Neural crest cell (in vitro differentiated cells): ENCODE measurements at places on chromosomes 1 and 21.

GRCh38 chr1:76669624-76670315 lies 197.5 kb upstream of the ST6GALNAC5 start:
- no peak for DNase-seq

GRCh38 chr1:160741612-160742348 lies 2.7 kb downstream of the SLAMF7 start:
- DNase-seq, result no peak

- DNase-seq, result no peak
These were observed 1.9 kb upstream of the TPM3 start for GRCh38 chr1:154193821-154194220.

DNA sequence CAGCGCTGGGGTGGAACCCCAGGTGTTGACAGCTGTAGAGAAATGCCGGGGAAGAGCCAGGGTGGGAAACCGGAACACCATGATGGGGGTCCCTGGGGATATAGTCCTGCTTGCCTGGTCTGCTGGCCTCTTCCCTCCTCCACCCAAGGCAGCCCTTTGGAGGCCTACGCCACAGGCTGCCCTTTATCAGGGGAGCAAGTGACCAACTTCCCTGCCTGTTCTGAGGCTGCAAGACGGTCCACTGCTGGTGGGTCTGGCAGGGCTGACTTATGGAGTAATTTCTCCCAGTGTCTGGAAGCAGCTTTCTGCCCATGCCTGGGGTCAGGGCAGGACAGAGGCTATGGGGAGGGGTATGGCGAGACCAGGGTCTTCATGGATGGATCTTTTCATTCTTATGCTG lies 50.8 kb upstream of the EDN2 start:
- no peak for DNase-seq

DNA sequence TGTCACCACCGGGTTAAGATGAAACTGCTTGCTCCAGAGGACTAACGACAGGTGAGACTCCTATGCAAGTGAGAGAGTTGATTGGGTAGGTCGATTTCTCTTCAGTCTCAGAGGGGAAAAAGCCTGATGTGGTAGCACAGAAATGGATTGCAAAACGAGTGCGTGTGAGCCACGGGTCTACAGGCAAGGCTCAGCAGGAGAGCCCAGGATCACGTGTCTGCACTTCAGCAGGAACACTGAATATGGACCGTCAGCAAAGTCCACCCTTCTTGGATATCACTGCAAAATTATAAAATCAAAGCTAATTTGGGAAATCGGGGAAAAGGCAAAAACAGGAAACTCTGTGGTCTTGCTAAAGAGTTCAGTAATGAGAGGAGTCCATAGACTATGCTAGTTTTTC lies 107.7 kb upstream of the ZNF648 start:
- no peak for DNase-seq

- no peak for DNase-seq
These were observed 103.8 kb downstream of the ADSS2 start for GRCh38 chr1:244347942-244348341.

DNA sequence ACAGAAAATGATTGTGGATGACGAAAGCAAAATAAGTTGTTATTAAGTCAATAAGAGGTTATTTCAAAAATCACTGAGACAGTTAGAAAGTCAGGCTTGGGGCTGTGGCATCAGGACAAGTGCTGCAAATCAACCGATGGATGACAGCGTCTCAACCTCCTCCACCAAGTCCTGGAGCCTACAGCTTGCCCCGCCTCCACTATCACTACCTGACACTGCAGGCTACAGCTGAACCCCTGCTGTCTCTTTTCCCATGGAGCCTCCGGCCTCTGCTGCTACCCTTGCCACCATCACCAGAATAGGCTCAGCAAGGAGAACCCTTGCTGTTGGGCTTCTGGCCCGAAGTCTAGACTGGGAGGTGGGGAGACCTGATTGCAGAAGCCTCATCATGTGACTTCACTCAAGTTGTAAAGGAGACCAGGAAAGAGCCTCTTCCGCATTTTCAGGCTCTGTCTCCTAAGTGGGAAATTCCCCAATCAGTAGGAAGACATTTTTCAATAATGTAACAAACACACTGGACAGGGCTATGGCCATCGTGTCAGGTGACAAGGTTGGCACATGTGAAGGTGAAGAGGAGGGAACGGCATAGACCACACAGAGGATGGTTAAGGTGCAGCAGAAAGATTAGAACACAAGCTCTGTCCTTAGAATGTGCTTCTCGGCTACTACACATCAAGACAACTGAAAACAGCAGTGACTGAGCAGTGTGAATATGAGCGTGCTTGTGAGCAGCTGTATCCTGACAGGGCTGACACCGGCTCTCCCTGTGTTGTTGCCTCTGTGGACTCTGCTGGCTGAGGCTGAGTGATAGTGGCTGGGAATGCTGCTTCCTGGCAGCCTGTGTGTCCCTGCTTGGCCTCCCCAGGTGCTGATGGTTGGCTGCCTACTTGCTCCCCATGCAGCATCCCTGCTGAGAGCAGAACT lies 660.7 kb downstream of the PTPRU start:
- DNase-seq, result no peak

DNA sequence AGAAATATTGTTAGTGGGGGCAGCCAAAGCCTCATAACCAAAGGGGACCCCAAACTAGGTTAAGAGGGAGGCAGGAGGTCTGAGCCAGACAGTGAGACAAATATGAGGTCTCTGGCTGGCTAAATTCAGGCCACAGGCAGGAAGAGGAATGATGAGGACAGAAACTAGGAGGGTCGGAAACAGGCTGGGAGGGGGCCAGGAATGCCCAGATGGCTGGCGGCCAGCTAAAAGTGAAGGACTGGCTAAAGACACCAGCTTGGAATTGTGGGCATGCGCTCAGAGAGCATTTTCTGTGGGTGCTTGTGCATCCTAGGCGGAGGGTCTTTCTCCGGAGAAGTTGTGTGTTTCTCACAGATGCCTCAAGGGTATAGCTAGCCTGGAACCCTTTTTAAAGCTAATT lies 77.0 kb downstream of the PGM1 start:
- DNase-seq, result no peak
